NCI-H2081 (cell line): ENCODE measurements at places on chromosomes 5 and 9.

GRCh38 chr9:27504259-27504658 is 19.8 kb upstream of the IFNK start:
- no peak for DNase-seq

GRCh38 chr5:170113522-170113900 is 7.8 kb downstream of the FOXI1 start:
- no peak for DNase-seq

GRCh38 chr9:120289098-120289497 is 290.9 kb downstream of the CDK5RAP2 start:
- no peak for DNase-seq

DNA sequence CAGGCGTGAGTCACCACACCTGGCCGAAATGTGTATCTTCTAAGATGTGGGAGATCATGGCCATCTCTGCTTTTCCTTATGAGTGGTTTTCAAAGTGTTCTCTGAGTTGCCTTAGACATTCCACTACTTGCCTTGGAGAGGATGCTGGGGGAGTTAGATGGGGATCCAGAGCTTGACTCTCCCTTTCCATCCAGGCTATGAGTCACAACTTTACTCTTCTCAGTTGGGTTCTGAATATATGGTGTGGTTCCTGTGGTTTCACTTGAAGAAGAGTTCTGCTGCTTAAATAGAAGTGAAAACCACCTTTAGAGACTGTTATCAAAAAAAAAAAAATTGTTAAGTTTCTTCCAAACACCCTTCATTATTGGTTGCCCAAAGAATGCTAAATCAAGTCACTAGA is 217.6 kb downstream of the ZNF608 start:
- no peak for DNase-seq
